ENCODE measurements at places on chromosomes 2 and 18.

DNA sequence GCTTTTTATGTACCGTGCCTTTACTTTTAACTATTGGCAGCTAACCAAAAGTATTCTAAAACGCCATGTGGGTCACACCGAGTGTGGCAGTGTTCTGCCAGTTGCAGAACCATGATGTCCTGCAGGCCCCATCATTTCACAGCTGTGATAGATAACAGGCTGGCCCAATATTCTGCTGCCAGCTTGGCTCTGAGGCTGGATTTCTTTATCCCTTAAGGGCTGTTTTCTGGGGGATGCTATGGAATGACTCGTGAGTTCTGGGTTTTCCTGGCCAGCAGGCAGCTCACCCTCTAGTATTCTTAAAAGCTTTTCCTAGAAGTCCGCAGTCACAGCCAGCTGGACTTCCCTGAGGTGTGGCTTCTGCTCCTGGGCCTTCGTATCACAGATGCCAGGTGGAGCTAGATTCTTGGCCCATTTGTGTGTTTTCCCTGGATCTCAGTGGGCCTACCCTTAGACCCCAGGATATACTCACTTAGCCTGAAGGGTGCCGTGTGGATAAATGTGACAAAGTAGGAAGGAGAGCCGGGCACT is 41.0 kb downstream of the FHOD3 start:
- DNase-seq, result no peak

DNA sequence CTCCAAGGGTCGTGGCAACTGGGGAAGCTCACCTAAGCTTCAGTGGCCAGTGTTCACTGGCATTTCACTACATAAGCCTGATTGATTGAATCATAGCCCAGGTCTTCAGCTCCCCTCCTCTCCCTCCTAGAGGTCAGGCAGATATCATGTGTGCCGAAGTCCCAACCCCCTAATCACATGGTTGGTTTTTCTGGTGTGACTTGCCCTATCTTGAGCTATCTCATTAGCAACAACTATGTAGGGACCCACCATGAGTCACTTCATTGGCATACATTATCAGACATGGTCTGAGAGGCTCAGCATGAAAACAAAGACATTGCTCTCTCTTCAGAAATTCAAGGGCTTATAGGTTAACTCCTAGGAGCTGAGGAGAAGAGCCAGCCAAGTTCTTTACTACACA is 76.8 kb downstream of the LYPD1 start:
- no peak for DNase-seq

DNA sequence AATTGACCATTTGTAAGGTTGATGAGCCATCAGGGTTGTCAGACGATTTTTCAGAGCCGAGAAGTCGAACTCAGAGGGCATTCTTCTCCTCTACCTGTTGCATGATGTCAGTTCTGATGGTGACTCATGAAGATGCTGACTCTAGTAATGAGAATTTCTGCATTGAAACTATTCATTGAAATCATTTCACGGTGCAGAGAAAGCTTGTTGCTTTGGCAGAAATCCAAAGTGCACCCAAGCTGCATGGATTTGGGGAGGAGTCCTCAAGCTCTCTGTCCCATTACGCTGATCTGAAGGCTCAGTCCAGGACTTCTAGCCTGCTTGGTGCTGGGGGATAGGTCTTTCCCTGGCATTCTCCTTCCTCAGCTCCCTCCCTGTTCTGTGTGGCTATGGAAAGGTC is 125.7 kb upstream of the PXDN start:
- no peak for DNase-seq

DNA sequence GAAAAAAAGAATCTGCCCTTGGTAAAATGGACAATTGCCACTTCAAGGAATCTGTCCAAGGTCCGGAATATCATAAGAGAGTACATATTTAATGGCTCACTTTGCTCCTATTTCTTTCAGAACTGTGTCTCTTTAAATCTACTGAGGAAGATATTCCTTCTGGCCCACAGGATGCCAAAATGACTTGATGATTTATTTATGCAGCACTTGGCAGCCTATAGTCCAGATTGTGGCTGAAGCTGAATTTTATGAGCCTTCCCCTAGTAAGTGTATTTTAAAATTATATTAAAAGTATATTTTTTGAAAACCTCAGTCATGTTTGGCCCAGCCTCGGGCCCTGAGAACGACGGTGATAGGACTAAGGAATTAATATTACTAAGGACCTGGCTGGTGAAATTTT is 465.1 kb upstream of the HNRNPA3 start:
- no peak for DNase-seq

- no peak for DNase-seq
Measured at GRCh38 chr2:168974428-168974827, 56.7 kb downstream of the ABCB11 start.

DNA sequence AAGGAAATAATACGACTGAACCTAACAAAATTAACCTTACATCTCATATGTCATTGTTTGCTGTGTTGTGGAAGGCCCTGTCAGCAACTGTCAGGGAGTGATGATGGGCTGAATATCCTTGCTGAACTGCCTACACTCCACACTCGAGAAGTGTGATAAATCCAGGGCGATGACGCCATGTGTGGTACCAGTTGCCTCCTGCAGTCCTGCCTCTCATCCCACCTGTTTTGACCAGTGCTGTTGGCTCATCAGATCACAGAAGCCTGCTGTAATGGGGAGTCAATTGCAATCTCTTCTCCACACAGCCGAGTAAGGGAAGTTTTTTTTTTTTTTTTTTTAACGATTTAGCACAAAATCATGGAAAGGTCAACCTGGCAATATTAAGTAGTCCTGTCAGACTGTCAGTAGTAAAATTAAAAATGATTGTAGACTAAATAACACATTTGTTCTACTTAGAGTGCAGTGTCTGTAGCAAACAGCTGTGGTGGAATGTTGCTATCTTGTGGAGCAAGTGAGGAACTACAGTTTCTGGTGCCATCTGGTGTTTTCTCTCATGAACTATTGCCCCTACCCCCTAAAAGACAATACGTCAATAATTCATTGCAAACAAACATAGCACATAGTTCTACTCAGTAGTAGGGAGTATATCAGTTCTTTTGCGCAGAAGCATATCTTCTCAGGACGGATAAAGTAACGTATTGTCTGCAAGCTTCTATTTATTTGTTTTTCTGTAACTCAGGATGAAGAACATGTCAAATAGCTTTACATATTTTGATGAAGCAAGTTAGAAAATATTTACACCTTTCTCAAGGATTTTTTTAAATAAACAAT is 347.6 kb downstream of the CTNNA2 start:
- DNase-seq, result peak; percentile 56

GRCh38 chr2:33230195-33230594 is 246.3 kb upstream of the RASGRP3 start:
- DNase-seq, result peak; percentile 88

- no peak for DNase-seq
Measured at GRCh38 chr2:142425551-142425950, 294.7 kb upstream of the LRP1B start.

All from NCI-H2227 treated with DMSO at 0.1 percent for 48 hours (cell line).